ENCODE measurements at places on chromosomes 5 and 9.

- DNase-seq, result no peak
Measured at GRCh38 chr9:4970970-4971641, 14.0 kb upstream of the JAK2 start.

DNA sequence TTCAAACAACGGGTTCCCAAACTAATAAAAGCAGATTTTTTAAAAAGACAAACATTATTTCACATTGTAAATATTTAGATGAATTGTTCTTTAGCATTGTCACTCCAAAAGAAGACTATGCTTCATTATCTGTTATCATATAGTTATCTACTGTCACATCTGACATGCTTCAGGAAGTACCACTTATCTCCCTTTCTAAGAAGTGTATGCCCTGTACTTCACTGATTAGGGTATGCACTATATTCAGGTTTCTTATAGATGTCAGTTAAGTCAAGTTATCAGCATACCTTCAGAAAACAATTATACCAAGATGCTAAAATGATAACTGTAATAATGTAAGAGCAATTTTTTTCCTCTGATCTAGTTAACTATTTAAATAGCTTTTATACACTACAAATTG lies 40.4 kb downstream of the LMBRD2 start:
- no peak for DNase-seq

GRCh38 chr9:21383627-21384026 lies 1.6 kb downstream of the IFNA2 start:
- DNase-seq, result no peak

DNA sequence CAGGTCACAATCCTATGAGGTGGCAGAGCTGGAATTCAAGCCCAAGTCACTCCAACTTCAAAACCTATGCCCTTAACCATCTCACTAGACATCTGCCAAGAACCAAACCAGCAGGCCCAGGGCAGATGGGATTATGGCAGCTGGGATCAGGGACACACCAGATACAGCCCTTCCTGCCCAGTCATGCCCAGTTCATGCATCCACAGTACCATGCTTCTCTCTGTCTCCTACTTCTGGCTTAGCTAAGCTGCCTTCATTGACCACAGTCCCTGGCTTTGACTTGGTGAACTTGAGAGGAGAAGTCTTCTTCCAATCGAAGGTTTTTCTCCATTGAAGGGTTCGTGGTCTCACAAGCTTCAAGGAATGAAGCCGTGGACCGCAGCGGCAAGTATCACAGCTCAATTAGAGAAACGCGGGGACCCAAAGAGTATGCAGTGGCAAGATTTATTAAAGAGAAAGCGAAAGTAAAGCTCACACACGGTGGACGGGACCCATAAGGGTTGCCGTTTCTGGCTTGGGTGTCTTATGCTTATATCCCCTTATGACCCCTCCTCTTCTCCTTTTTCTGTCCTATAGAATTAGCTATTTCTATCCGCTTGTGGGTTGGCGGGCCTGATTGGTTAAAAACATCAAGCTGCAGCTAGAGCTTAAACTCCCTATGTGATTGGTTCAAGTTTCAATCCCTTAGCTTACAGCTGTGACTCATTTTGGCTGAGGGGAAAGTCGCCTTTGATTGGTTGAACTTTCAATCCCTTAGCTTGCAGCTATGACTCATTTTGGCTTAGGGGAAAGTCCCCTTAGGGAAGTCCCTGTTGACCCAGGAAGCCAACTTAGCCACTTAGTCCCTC lies 101.2 kb downstream of the TRIM36 start:
- DNase-seq, result peak; percentile 24

- peak; percentile 29 for DNase-seq
Measured at GRCh38 chr5:143217065-143217803, 186.3 kb downstream of the NR3C1 start.

- DNase-seq, result no peak
Measured at GRCh38 chr9:14627513-14627912, 65.7 kb downstream of the ZDHHC21 start.

GRCh38 chr9:13491493-13492424 lies 212.3 kb upstream of the MPDZ start:
- DNase-seq, result no peak

- DNase-seq, result no peak
Measured at GRCh38 chr5:58262226-58262625, 197.7 kb downstream of the PLK2 start.

GRCh38 chr5:2699231-2699630 lies 52.2 kb downstream of the IRX2 start:
- DNase-seq, result no peak

DNA sequence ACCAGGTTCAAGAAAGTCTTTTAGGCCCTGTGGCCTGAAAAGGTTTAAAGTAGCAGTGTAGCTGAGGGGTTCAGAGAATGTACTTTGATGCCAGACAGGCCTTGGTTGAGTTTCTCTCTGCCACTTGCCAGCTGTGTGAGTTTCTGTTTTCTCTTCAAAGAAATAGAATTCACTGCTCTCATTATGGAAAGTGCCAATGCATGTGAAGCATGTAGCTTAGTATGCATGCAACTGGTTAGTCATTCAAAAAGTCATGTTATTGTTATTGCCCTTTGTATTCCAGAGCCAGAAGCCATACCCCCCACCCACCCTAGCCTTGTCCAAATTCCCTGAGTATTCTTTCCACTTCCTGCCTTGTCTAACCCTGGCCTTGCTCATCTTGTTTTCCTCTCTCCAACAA lies 101.7 kb downstream of the ADRB2 start:
- DNase-seq, result no peak

GRCh38 chr9:80485420-80486250 lies 913.9 kb downstream of the TLE4 start:
- DNase-seq, result no peak

- DNase-seq, result no peak
Measured at GRCh38 chr9:14068690-14069089, 245.3 kb downstream of the NFIB start.

DNA sequence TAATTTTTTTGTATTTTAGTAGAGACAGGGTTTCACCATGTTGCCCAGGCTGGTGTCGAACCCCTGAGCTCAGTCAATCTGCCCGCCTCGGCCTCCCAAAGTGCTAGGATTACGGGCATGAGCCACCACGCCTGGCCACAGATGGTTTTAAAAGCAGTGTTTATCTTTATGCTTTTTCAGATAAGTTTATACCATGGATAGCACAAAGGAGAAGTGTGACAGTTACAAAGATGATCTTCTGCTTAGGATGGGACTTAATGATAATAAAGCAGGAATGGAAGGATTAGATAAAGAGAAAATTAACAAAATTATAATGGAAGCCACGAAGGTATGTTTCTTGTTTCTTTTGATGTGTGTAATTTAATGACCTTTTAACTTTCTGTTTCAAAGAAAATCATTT lies 35.1 kb downstream of the POLK start:
- no peak for DNase-seq

DNA sequence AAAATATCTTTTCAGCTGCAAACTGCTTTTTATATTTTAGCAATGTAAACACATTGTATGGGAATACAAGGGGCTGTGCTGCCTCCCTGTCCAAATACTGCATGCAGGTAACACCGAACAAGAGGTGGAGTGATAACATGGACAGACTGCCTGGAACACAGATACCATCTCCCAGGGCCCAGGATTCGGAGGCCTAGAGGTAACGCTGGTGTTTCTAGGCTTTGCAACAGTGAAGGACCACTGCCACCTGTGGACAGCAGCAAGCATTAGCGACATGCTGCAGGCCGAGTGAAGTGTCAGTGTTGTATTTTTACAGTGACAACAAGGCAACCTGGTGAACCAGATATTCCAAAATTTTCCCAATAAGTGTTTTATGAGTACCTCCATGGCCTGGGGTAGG lies 379.1 kb downstream of the DMRT2 start:
- DNase-seq, result no peak

- DNase-seq, result no peak
Measured at GRCh38 chr9:34106110-34106509, 20.4 kb downstream of the DCAF12 start.

GRCh38 chr5:79418276-79418675 lies 95.7 kb downstream of the HOMER1 start:
- no peak for DNase-seq

DNA sequence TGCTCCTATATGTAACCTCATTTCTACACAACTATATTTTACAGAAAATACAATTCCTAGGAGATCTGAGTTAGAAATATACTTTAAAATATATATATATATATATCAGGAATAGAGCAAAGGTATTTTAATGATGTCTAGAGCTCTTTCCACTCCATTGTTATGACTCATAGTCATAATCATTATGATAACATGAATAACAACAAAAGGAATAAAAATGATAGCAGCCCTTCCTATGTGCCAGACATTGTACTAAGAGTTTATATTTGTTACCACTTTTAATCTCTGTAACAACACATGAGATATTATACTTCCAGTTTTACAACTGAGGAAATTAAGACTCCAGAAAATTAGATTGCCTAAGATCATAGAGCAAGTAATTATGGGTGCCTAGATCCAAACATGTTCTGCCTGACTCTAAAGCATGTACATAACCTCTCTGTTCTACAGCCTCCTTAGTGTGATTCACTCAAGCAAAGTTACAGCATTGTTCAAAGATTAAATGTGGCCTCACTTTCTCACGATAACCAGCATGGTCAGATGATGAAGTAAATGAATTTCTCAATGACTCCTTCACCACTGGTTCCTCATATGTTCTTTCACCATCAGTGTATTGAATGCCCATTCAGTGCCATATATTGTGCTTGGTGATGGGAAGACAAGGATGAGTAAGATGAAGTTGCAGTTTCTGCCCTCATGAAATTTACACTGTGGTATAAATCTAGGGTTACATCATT lies 452.1 kb downstream of the EFNA5 start:
- DNase-seq, result no peak

DNA sequence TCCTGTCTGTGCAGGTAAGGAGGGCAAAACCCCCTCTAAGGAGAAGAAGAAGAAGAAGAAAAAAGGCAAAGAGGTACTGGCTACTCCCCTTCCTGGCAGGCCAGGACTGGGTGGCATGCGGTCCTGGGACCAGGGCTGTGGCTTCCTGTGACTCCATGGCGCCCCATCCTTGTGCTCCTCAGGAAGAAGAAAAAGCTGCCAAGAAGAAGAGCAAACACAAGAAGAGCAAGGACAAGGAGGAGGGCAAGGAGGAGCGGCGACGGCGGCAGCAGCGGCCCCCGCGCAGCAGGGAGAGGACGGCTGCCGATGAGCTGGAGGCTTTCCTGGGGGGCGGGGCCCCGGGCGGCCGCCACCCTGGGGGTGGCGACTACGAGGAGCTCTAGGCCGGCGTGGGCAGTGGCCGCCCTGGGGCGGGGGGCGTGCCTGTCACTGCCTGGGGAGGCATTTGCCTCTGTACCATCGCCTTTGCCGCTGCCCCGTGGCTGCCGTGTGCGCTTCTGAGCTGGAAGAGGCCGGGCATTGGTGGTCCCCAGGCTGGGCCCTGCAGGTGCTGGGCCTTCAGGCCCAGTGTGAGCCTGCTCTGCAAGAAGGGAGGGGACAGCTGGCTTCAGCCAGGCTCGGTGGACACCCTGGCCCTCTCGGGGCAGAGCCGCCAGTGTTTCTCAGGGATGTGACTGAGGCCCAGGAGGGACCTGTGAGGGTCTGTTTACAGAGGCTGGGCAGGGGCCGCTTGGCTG lies 2.0 kb upstream of the AJM1 start:
- peak; percentile 83 for DNase-seq

- no peak for DNase-seq
Measured at GRCh38 chr5:44266882-44267576, 122.2 kb downstream of the FGF10 start.

Measured in K562 (cell line).